ENCODE measurements at places on chromosomes 2 and 18.

DNA sequence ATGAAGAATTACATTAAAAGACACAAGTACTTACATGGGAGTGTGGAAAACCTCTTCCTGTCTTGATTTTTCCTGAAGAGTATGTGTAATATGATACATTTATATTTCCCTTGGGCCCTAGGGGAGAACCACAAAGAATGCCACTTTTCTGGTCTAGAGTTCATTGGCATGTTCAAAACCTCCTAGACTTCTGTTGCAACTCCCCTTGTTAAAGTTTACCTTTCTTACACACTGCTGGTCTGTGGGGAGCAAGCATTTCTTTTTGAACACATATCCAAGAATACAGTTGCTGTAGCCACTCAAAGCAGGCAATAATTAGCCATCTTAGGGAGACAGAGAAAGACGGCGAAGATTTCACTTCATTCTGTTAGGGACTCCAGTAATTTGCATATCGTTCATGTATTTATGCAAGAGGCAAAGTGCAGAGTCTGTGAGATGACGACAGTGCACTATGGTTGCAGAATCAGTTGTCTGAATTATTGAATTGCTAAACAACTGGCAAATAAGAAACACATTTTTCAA, 103.5 kb downstream of the NOL4 start:
- DNase-seq: no peak

- DNase-seq: no peak
These were observed 152.3 kb upstream of the TWIST2 start for GRCh38 chr2:238695538-238695937.

GRCh38 chr2:25293958-25294562, 47.7 kb downstream of the DNMT3A start:
- no peak for DNase-seq

DNA sequence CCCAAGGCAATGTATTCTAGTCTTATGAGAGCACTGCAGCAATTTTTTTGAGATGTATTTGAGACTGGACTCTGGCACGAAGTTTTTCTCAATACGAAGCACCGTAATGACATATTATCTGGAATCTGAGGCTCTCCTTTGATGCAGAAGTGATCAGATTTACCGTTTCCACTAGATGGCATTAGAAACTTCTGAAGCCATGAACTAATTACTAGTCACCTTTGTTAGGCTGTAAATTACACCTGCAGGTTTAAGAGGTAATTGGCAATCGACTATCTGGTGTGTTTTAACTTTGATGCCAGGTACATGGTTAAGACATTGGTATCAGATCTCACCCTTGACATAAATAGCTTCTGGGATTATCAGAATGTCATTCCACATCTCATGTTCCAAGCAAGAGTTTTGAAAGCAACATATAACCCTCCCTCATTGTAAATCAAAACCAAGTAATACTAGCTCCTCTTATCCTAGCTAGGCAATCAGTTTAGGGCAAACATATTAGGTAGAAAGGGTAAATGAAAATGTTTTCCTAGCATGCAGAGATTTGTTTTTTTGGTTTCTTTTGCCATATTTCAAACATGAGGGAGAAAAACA, 254.6 kb upstream of the SPRED2 start:
- DNase-seq: no peak

- DNase-seq: no peak
These were observed 302.5 kb downstream of the NRXN1 start for GRCh38 chr2:50729306-50730049.

DNA sequence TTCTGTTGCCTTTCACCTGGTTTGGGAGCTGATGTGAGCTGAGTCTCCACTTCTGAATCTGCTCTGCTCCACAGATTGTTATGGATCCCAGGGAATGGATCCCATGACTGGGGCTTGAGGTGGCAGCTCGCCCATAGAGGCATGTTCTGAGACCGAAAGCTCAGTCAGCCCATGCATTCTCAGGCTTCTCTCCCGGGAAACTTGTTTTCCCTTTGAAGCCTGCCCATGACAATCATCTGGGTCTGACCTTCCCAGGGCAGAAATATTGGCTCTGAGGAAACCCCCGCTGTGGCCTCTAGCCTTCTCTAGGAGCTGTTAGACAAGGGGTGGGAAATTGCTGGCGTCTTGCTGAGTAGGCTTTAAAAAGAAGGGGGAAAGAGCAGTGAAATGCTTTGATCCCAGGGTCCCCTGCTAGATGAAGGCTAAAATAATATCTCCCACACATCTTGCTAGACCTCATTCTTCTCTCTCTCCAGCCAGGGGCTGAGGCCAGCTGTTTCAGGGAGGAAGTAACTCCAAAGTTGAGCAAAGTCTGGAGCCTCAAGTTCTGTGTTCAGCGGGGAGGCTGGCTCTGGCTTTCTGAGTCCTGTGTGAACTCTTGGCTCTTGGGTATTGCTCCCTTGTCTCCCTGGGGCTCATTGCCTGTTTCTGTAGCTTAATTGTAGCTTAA, 2.0 kb downstream of the VAMP8 start:
- DNase-seq: no peak

- no peak for DNase-seq
These were observed 52.1 kb downstream of the EEF1B2 start for GRCh38 chr2:206211657-206212255.

GRCh38 chr2:162435676-162436075, 91.7 kb downstream of the GCA start:
- DNase-seq: no peak

- DNase-seq: no peak
These were observed 423.8 kb upstream of the MEX3C start for GRCh38 chr18:51621113-51621863.

DNA sequence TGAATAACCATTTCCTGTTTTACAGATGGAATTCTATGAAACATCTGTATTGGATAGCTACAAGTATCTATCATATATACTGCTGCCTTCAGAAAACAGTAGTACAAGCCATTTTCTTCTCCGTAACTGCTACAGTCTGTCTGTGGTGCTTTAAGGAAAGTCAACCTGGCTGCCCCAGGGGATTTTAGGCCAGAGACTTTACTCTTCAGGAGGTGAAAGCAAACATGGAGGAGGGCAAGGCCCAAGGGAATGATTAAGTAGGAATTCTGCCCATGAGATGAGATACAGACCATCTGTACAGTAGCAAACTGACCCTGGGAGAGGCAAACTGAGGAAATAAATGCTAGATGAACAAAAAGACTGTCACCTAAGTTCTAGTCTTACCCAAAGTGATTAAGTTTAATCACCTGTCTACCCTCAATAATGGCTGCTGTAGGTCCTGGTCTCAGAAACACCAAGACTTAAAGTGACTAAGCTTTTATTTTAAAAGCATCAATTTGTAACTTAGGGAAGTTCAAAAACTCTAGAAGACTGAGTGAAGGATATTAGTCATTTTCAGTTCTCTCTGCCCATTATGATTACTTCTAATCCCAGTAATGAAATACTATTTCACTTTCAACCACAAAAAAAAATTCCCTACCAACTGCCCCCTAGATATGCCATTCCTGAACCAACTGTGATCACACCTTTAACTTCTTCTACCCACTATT, 14.8 kb downstream of the MBD2 start:
- no peak for DNase-seq

DNA sequence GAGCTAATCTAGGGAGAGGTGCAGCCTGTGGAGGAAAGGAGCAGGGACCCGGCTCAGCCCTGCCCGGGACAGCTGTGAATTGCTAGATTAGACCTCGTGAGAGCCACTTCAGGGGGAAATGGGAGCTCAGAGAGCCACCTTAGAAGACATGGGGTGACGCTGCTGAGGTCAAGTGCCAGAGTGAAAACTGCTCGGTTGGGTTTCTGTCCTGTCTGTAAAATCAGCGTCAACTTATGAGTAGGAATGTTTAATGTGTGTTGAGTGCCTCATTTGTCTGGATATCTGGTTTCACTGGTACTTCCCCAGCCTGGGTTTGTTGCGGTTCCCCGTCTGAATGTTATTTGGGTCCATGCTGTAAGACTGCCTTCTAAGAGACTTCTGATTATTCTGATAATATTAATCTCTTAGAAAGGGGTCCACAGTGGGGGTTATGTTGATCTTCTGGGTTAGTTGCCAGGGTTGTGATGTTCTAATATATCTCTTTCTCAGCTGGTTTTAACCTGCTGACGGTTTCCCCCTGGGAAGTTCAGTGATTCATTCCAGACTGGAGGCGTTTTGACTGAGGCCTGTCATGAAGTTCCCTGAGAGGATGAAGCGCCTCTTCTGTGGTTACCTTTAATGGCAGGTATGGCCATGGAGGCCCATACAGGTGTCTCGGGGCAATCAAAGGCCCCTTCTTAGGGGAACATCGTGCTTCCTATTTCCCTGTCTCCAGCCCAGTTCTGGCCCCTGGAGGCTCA, 175.9 kb downstream of the SH3RF3 start:
- no peak for DNase-seq

GRCh38 chr2:141109633-141110032, 1021.2 kb downstream of the LRP1B start:
- no peak for DNase-seq

DNA sequence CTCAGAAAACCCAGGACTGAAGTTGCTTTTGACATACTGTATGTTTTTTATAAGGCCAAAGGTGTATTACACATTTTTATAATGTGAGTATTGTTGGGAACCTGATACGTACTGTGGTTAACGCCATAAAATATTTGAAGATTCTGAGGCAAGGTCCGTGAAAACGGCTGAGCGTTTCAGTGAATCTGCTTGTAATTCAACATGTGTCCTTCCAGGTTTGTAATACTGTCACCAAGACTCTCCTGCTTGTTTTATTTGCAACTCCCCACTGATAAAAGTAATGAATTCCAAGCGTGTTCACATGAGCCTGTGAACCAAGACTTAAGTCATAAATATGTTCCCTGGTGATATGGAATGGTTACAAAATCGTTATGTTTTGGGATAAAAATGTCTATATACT, 23.9 kb upstream of the FRZB start:
- no peak for DNase-seq

DNA sequence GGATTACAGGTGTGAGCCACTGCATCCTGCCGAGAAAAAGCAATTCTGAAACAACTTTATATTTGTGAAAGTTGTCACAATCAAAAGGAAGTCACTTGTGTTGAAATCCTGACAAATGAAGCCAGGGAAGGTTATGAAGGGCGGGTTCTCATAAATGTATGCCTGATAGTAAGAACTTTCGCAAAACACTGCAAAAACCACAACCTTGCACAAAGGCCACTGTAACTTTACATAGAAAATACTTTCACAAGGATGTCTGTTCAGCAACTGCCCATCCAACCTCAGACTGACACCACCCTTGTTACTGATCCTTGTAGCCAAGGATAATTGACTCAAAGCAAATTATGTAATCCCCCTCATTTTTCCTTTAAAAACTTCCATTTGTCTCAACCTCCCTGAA, 90.6 kb downstream of the SLC4A3 start:
- no peak for DNase-seq

DNA sequence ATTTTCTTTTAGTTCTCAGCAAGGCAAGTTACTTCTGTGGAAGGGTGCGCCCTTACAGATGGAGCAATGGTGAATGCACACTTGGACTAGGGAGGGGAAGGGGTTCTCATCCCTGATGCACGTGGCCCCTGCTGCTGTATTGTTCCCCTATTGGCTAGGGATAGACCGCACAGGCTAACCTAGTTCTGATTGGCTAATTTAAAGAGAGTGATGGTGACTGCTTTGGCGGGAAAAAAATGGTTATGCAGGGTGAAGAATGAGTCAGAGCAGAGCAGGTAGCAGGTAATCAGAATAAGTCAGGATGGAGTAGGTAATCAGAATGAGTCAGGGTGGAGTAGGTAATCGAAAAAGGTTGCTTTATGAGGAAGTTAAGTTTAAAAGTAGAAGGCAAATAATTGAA, 171.5 kb downstream of the MTCL1 start:
- no peak for DNase-seq

GRCh38 chr2:239506101-239506857, 105.5 kb upstream of the HDAC4 start:
- DNase-seq: no peak

GRCh38 chr2:1101982-1102590, 151.4 kb downstream of the SNTG2 start:
- DNase-seq: no peak

GRCh38 chr2:121486191-121486790, 44.4 kb upstream of the RNU4ATAC start:
- DNase-seq: no peak

DNA sequence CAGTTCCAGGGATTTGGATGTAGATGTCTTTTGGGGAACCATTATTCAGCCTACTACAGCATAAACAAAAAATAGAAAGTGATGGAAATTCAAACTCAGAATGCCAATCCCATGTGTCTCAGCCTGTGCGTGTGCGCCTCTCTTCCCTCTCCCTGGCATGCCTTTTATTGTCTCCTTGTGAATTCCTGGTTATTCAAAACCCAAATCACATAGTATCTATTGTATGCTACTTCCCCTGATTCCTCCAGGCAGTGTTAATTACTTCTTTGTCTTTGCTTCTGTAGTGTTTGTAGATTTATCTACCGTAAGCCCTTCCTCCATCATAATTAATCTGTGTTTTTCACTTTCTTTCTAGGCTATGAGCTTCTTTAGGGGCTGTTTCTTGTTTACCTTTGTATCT, 38.9 kb downstream of the RHBDD1 start:
- DNase-seq: no peak

GRCh38 chr18:68418881-68419280, 296.0 kb downstream of the TMX3 start:
- DNase-seq: no peak

DNA sequence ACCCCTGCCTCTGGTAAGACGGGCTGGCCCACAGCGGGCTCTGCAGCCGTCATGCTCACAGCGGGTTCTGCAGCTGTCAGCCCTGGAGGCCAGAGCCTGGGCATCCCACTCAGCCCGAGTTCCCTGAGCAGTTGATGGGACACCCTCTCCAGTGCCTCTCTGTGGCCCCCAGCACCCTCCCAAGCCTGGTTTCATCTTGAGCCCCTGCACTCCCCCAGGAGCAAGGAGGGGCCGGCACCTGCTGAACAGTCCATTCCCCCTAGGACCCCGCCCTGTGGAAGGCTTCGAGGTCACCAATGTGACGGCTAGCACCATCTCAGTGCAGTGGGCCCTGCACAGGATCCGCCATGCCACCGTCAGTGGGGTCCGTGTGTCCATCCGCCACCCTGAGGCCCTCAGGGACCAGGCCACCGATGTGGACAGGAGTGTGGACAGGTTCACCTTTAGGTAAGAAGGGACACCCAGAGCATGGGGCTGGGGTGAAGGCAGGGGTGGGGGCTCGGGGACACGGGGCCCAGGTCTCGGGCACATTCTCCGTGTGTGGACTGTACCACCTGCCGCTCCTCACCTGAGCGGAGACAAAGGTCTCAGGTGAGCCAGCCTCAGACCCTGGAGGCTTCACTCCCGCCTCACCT, 34.5 kb downstream of the MTERF4 start:
- no peak for DNase-seq

DNA sequence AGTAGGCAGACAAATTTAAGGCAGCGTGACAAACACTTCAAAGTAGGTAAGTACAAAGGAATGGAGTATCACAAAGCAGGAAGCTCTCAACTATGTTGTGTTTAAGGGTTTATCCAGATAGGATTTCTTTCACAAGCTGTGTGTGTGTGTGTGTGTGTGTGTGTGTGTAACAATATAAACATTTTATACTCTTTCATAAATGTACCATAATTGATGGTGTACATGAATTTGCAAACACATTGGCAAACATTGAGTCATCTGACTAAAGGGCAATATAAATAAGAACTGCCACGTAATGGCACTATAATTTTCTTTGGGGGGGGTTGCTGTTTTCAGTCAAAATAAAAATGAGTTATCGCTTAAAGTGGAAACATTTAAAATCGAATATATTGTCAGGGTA, 1004.4 kb upstream of the DDX18 start:
- DNase-seq: no peak
